ENCODE measurements at places on chromosomes 11 and 22. TPM values are rescaled to one million over a fixed set of nuclear protein-coding genes. Genes with fewer than 3 reads are reported as not detected.

DNA sequence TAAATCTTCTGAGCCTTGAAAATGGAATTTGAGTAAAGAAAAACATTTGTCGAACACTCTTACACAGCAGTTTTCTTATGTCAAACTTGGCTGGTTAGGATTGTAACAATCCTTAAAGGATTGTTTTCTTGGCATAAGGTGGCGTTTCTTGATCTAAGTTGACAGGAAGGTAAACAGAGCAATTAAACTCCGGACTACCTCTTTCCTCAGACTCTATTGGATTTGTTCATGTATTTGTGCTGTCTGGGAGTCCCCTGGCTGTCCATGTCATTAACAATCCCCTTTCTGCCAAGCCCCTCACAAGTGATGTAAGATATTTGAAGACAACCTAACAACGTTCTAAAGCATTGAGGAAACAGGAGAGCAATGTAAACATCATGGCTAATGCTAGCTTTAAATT is 222.5 kb upstream of the SNX19 start:
- H3K27ac ChIP-seq: no peak overlapping the region
- no peak for DNase-seq
- H3K27me3 ChIP-seq: no peaks in the 10 kb centered on the region
- no peak overlapping the region for H3K4me3 ChIP-seq
- H3K36me3 ChIP-seq: no peaks in the 10 kb centered on the region

DNA sequence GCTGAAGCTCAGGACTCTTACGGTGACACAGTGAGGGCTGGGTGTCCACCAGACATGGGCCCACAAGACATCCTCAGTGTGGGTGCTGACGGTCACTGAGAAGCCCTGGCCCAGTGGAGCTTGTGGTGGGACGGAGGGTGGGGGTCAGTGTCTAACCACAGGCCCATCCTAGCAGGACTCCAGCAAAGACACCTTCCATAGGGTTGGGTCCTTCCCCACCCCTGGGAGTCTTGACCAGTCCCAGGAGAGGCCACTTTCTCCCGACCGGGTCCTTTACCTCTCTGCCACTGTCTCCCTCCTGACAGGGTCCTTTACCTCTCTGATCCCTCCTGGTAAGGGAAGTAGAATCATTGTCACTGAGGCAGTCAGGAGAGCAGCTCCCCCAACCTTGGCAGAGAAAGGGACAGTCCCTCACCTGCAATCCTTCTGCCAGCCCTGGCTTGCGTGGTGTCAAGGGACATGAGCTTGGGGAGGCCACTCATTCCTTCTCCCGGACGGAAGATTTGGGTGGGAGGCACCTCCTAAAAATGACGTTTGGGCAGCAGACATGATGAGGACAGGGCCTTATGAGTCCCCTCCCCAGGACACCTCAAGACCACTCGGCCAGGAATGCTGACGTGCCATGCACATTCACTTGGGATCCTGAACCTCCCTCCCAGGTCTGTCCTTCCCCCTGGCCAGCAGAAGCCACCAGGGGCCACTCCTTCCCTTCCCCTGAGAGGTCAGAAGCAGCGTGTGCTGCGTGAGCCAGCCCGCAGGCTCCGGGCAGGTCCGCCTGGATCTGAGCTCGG is 91.5 kb upstream of the FGF3 start:
- no peak overlapping the region for H3K27ac ChIP-seq
- peaks cover 3% of the 10 kb centered on the region for H3K27me3 ChIP-seq
- no peak overlapping the region for H3K4me3 ChIP-seq
- no peaks in the 10 kb centered on the region for H3K4me1 ChIP-seq
- H3K36me3 ChIP-seq: no peaks in the 10 kb centered on the region
- DNase-seq: no peak

GRCh38 chr11:33389635-33390034 is 132.5 kb downstream of the HIPK3 start:
- no peak overlapping the region for H3K27ac ChIP-seq
- H3K4me1 ChIP-seq: no peaks in the 10 kb centered on the region
- no peaks in the 10 kb centered on the region for H3K36me3 ChIP-seq
- H3K4me3 ChIP-seq: no peak overlapping the region
- no peak for DNase-seq

DNA sequence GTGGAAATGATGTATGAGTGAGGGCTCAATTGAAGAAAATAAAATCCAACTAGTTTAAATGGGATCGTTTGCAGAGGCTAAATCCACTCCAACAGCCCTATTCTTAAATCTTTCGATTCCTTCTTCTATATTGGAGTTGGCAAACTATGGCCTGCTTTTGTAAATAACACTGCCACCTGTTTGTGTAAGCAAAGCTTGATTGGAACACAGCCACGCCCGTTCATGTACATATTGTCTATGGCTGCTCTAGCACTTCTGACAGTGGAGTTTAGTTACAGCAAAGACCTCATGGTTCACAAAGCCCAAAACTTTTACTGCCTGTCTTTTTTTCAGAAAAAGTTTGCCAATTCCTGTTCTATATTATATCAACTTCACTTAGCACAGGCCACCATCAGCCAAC is 40.6 kb upstream of the RCN1 start:
- peaks cover 19% of the 10 kb centered on the region for H3K27me3 ChIP-seq
- no peaks in the 10 kb centered on the region for H3K4me1 ChIP-seq
- no peaks in the 10 kb centered on the region for H3K36me3 ChIP-seq
- H3K4me3 ChIP-seq: no peak overlapping the region
- no peak overlapping the region for H3K27ac ChIP-seq

Gene MUC2
- total RNA-seq: not detected

DNA sequence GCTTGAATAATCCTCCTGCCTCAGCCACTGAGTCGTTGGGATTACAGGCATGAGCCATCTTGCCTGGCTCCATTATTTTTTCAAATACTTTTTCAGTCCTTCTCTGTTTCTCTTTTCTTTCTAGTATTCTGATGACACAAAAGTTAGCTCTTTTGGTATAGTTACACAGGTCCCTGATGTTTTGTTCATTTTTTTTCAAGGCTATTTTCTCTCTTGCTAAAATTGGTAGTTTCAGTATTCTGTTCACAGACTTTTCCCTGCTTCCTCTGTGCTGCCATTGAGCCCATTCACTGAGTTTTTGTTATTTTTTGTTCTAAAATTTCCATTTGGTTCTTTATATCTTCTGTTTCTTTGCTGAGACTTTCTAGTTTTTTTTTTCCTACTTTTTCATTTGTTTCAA is 166.5 kb downstream of the UVRAG start:
- no peaks in the 10 kb centered on the region for H3K27me3 ChIP-seq
- no peak overlapping the region for H3K4me3 ChIP-seq
- no peak for DNase-seq

DNA sequence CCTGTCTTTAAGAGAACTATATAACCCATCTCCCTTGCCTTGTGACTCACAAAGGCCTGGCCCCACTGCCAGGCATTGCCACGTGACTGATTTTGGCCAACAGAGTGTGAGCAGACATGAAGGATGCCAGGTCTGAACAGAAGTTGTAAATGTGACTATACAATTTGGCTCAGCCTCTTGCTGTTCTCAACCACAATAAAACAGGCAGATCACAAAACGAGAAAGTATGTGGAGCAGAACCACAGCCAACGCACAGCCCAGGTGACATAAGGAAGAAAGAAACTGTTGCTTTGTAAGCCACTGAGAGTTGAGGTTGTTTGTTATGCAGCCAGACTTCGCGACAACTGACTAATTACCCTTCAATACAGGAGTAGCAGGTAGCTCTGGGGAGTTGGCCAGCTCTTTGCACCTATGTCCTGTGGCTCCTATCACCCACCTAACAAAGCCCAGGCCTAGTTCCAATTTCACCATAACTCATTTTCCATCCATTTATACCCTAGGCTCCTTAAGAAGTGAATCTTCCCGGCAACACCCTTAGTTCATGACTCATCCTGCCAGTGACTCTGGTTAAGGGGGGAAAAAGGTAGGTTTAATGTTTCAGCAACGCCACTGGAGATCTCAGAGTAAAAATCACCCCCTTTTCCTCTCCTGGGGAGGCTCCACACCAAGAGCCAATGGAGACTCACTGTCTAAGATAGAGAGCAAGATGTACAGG is 53.7 kb downstream of the GALNT18 start:
- H3K36me3 ChIP-seq: no peaks in the 10 kb centered on the region
- H3K4me1 ChIP-seq: peaks cover 30% of the 10 kb centered on the region
- no peak overlapping the region for H3K4me3 ChIP-seq
- DNase-seq: no peak

Gene HOATZ
- total RNA-seq: not detected

Gene CCDC89
- total RNA-seq: 0.62 TPM
